ENCODE measurements at places on chromosomes 5 and 9. TPM values are rescaled to one million over a fixed set of nuclear protein-coding genes. Genes with fewer than 3 reads are reported as not detected.

Gene ABL1
- 29.6 TPM for total RNA-seq

Gene RIMOC1
- 27.6 TPM for total RNA-seq

Gene FAM53C
- total RNA-seq: 36.1 TPM

Gene IRX1
- total RNA-seq: not detected

Gene LMAN2
- total RNA-seq: 278 TPM

Gene NR6A1
- 5.9 TPM for total RNA-seq

Gene PDLIM7
- 400 TPM for total RNA-seq

Gene PHF24
- total RNA-seq: not detected

Gene ZFP2
- 0.33 TPM for total RNA-seq

- H3K4me1 ChIP-seq: peaks cover 19% of the 10 kb centered on the region
- peaks cover 4% of the 10 kb centered on the region for H3K36me3 ChIP-seq
- H3K27me3 ChIP-seq: no peaks in the 10 kb centered on the region
- DNase-seq: no peak
- no peak overlapping the region for H3K4me3 ChIP-seq
- no peak overlapping the region for H3K27ac ChIP-seq
These were observed 103.9 kb downstream of the VAV2 start for GRCh38 chr9:133888048-133888808.

- H3K27me3 ChIP-seq: peaks cover 40% of the 10 kb centered on the region
- no peak overlapping the region for H3K27ac ChIP-seq
- H3K36me3 ChIP-seq: no peaks in the 10 kb centered on the region
- H3K4me1 ChIP-seq: no peaks in the 10 kb centered on the region
- no peak for DNase-seq
These were observed 323.4 kb downstream of the PSAT1 start for GRCh38 chr9:78620303-78620702.

- H3K4me3 ChIP-seq: no peak overlapping the region
- H3K27ac ChIP-seq: no peak overlapping the region
- H3K27me3 ChIP-seq: no peaks in the 10 kb centered on the region
- H3K36me3 ChIP-seq: no peaks in the 10 kb centered on the region
These were observed 119.9 kb downstream of the SPATA31D1 start for GRCh38 chr9:82108474-82108873.

DNA sequence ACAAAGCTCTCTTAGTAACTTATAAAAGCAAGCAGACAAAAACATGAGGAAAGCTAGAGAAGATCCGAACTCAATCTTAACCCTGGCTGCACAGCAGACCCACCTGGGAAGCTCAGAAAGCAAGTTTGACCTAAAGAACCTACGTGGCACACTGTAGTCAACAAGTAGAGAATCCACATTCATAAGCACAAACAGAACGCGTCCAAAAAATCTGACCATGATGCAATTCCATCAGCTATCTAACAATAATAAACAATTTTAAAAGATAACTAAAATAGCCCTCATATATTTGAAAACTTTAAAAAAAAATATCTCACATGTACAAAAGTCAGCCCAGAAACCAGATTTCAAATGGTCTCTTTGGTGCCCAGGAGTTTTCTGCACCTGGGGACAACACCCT lies 4.6 kb downstream of the LMAN2 start:
- H3K4me1 ChIP-seq: peaks cover 38% of the 10 kb centered on the region
- H3K4me3 ChIP-seq: peak overlapping the region; percentile 13
- H3K27me3 ChIP-seq: no peaks in the 10 kb centered on the region
- H3K36me3 ChIP-seq: peaks cover 81% of the 10 kb centered on the region
- no peak overlapping the region for H3K27ac ChIP-seq
- no peak for DNase-seq

DNA sequence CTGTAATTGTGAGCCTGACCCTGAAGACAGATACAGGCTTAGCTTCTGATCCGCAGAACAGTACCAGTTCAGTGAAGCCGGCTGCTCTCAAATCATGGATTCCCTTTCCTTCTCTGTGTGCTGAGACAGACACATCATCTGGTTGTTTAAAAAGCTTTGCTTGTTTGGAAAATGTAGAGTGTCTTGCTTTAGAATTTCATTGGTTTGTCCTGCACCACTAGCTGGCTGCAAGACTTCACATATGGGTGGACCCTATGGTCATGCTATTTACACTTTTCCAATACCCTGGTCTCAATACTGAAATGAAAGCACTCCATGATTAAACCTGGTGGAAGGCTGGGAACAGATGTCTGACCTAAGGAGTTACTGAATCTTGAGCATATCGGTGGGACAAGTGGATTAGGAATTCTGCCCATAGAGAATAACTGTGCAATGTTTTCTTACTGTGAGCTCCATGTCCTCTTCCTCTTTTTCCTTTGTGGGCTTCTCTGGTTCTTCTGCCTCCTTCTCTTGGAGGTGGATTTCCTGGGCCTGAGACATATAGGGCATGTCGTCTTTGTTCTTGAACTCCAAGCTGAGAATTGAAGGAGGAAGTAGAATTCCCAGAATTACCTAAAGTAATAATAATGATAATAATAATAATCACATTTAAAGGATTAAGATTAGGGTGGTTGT lies 201.1 kb upstream of the KLF9 start:
- no peak overlapping the region for H3K27ac ChIP-seq
- H3K27me3 ChIP-seq: no peaks in the 10 kb centered on the region
- H3K4me1 ChIP-seq: no peaks in the 10 kb centered on the region
- no peaks in the 10 kb centered on the region for H3K36me3 ChIP-seq

GRCh38 chr5:124343451-124343867 lies 403.0 kb downstream of the ZNF608 start:
- H3K4me1 ChIP-seq: no peaks in the 10 kb centered on the region
- H3K36me3 ChIP-seq: no peaks in the 10 kb centered on the region
- H3K27ac ChIP-seq: no peak overlapping the region

DNA sequence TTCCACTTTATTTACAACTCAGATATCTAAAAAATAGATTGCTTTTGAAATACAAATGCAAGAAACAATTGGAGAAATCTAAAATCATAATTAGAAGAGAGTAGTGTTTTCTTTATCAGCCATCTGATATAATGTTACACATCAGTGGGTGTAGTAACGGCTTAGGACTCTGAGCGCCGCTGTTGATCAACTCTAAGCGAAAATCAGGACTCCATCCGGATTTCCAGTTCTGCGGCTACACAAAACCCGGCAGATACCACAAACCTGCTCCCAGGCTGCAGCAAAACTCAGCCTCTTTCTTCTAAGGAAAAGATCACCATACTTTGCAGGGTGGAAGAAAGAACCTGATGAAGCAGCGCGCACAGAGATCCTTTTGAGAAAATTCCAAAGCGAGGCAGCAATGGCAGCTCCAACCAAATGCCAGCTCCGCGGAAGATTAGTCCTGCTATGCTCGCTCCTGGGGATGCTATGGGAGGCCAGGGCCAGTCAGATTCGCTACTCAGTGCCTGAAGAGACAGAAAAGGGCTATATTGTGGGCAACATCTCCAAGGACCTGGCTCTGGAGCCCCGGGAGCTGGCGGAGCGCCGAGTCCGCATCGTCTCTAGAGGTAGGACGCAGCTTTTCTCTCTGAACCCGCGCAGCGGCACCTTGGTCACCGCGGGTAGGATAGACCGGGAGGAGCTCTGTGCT lies at the start of gene PCDHGA9:
PCDHGA9 (plus strand) TSS at position 226 of the 691 bp plus-strand sequence; CDS start at position 401, 175 bp downstream.
- H3K4me1 ChIP-seq: peaks cover 17% of the 10 kb centered on the region
- H3K4me3 ChIP-seq: peak within 1 kb of the TSS; percentile 95
- H3K36me3 ChIP-seq: peaks cover 31% of the 10 kb centered on the region
- H3K27me3 ChIP-seq: no peaks in the 10 kb centered on the region
- DNase-seq: peak; percentile 73

DNA sequence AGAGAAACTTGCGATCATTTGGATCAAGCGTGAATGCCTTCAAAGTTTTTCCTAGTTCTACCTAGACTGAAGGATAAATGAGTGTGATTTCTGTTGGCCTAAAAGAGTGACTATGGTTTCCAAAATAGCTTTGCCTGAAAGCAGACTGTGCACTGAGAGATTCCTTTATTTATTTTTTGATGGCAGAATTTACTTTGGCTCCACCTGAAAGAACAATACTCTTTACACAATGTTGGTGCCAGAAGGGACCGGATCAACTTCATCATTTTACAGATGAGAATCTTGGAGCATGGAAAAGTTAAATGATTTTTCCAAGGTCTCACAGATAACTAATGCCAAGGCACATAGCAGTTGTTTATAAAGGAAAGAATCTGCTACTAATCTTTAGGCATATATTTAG lies 199.6 kb downstream of the KCTD16 start:
- H3K4me3 ChIP-seq: no peak overlapping the region
- no peak for DNase-seq
- H3K27me3 ChIP-seq: peaks cover 44% of the 10 kb centered on the region
- H3K36me3 ChIP-seq: no peaks in the 10 kb centered on the region
- no peaks in the 10 kb centered on the region for H3K4me1 ChIP-seq

DNA sequence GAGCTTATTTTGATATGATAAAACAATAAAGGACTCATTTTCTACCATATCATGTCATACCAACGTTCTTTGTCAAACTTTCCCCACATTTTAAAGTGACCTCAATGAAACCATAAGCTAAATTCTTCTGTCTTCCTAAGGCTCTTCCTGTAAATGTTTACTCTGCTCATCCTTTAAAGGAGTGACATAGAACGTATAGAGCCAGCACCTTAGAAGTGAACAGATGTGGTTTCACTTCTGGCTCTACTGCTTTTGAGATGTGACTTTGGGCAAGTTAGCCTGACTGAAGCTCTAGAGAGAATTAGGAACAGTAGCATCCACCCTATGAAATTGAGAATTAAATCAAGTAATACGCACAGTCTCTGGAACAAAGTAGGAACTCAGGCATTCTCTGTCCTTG lies 24.1 kb downstream of the SAR1B start:
- peaks cover 54% of the 10 kb centered on the region for H3K36me3 ChIP-seq
- peaks cover 18% of the 10 kb centered on the region for H3K4me1 ChIP-seq
- H3K4me3 ChIP-seq: no peak overlapping the region
- H3K27me3 ChIP-seq: no peaks in the 10 kb centered on the region

DNA sequence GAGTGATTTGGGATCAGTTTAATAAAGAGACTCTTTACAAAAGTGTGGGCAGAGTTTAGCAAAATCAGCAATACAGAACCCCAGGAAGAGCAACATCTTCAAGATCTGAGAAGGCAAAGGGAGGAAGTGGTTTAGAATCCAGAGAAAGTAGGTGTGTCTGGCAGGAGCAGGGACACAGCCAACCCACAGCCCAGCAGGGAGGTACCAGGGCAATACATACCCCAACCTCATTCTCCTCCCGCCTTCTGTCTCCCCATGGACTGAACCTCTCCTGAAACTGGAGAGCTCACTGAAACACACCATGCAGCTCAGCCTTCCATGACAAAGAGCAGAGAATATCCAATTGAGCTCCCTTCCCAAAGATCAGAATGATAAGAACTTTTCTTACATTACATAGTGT lies 283.4 kb downstream of the PRELID2 start:
- H3K36me3 ChIP-seq: no peaks in the 10 kb centered on the region
- H3K27me3 ChIP-seq: no peaks in the 10 kb centered on the region
- no peak for DNase-seq
- H3K27ac ChIP-seq: no peak overlapping the region
- no peak overlapping the region for H3K4me3 ChIP-seq

DNA sequence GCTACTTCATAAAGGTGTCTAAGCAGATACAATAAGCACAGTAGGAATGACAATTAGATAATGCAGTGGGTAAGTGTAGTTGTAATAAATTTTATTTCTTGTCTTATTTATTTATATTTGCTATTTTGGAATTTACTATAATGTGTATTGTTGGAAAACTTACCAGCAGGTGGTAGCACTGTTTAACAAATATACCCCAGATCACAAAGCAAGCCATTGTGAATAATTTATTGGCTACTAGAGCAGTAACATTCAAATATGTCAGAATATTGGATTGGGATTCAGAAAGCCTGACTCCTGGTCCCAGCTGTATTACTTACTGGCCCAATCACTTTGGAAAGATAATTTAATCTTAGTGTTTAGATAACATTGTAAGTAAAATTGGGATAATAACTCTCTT lies 78.0 kb downstream of the ISOC1 start:
- no peak overlapping the region for H3K4me3 ChIP-seq
- no peaks in the 10 kb centered on the region for H3K27me3 ChIP-seq
- H3K36me3 ChIP-seq: no peaks in the 10 kb centered on the region
- no peaks in the 10 kb centered on the region for H3K4me1 ChIP-seq

DNA sequence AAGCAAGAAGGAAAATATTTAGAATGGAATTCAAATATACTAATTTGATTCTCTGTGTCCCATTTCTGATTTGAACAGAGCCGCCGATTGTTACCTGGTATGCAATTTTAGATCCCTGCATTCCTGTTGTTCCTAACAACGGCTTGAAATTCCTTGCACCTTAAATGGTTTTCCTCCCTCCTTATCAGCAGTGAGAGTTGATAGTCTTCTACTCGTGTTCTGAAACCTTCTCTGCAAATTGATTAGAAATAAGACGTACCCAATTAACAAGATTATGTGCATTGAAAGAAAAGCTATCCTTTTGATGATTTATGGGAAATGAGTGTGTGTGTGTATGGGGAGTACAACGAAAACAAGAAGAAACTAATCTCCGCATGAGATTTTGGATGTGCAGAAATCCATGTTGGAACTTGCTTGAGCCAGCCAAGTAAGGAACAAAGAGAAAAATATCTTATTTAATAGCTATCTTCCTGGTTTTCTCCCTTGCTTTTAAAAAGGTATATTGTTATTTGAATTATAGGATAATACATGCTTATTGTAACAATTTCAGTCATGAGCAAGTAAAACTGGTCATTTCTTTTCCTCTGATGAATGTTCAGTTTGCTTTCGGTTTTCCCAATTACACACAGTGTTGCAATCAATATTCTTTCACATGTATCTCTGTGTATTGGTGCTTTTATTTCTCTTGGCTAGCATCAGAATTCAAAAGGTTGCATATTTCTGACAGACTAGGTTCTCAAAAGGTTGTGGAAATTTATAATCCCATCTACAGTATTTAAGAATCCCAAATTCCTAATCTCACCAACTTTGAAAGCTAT lies 211.1 kb upstream of the ACTBL2 start:
- peaks cover 53% of the 10 kb centered on the region for H3K4me1 ChIP-seq
- H3K36me3 ChIP-seq: peaks cover 18% of the 10 kb centered on the region
- DNase-seq: peak; percentile 8

- H3K27me3 ChIP-seq: no peaks in the 10 kb centered on the region
- H3K36me3 ChIP-seq: no peaks in the 10 kb centered on the region
These were observed 68.9 kb upstream of the ANKRD55 start for GRCh38 chr5:56302027-56302426.

GRCh38 chr5:132207778-132208177 lies 19.9 kb downstream of the P4HA2 start:
- H3K4me1 ChIP-seq: no peaks in the 10 kb centered on the region
- H3K4me3 ChIP-seq: no peak overlapping the region
- H3K36me3 ChIP-seq: peaks cover 6% of the 10 kb centered on the region
- no peaks in the 10 kb centered on the region for H3K27me3 ChIP-seq
- H3K27ac ChIP-seq: no peak overlapping the region

- no peak for DNase-seq
- no peak overlapping the region for H3K4me3 ChIP-seq
- H3K36me3 ChIP-seq: no peaks in the 10 kb centered on the region
- no peak overlapping the region for H3K27ac ChIP-seq
- peaks cover 44% of the 10 kb centered on the region for H3K4me1 ChIP-seq
- H3K27me3 ChIP-seq: no peaks in the 10 kb centered on the region
These were observed 65.8 kb downstream of the IL31RA start for GRCh38 chr5:55916986-55917385.

- H3K27me3 ChIP-seq: no peaks in the 10 kb centered on the region
- H3K27ac ChIP-seq: peak overlapping the region; percentile 25
- H3K4me1 ChIP-seq: peaks cover 55% of the 10 kb centered on the region
These were observed 61.4 kb downstream of the FBXW11 start for GRCh38 chr5:171945066-171945465.

All from Calu3 (cell line).